ENCODE measurements at places on chromosomes 11 and 22. TPM values are rescaled to one million over a fixed set of nuclear protein-coding genes. Genes with fewer than 3 reads are reported as not detected.

- DNase-seq: peak; percentile 84
Measured at GRCh38 chr22:35627267-35628041, 10.3 kb upstream of the MB start.

GRCh38 chr22:49483946-49484345 is 343.7 kb downstream of the BRD1 start:
- no peak for DNase-seq

MMP12 gene
- total RNA-seq: 0.34 TPM

CABP4 gene
- 2.1 TPM for total RNA-seq

RIMBP3B gene
- 0.09 TPM for total RNA-seq
